ENCODE measurements at places on chromosomes 3 and 15.

- H3K4me3 ChIP-seq, result no peak overlapping the region
- H3K27me3 ChIP-seq, result peaks cover 4% of the 10 kb centered on the region
- peaks cover 2% of the 10 kb centered on the region for H3K4me1 ChIP-seq
- H3K36me3 ChIP-seq, result peaks cover 22% of the 10 kb centered on the region
- no peak overlapping the region for H3K27ac ChIP-seq
These were observed 117.6 kb upstream of the ETV5 start for GRCh38 chr3:186226482-186226881.

DNA sequence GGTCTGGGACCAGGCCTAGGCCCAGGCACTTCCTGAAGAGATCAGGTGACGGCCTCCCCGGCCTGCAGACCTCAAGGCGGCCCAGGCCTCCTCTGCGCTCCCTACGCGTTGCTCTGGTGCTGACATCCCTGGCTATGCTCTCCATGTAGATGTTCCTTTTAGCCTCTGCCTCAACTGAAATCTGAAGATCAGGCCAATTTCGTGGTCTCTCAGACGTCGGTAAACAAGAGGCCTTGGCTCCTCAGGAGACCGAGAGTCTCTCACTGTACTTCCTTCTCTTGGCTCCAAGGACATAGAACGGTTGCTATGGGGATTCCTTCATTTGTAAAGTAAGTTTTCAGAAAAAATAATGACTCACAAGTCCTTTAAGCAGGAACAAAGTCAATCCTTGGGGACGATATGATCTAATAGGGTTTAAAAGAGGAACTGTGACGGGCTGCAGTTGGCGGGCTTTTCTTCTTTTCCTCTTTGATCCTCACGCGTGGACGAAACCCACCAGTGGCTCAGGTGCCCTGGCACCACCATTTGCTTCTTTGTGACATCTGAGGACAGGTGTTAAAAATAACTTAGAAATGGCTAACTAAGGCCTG lies 55.6 kb upstream of the CGNL1 start:
- peaks cover 15% of the 10 kb centered on the region for H3K4me1 ChIP-seq
- H3K27ac ChIP-seq, result no peak overlapping the region
- no peaks in the 10 kb centered on the region for H3K27me3 ChIP-seq
- no peak for DNase-seq
- H3K4me3 ChIP-seq, result no peak overlapping the region
- H3K36me3 ChIP-seq, result peaks cover 3% of the 10 kb centered on the region

DNA sequence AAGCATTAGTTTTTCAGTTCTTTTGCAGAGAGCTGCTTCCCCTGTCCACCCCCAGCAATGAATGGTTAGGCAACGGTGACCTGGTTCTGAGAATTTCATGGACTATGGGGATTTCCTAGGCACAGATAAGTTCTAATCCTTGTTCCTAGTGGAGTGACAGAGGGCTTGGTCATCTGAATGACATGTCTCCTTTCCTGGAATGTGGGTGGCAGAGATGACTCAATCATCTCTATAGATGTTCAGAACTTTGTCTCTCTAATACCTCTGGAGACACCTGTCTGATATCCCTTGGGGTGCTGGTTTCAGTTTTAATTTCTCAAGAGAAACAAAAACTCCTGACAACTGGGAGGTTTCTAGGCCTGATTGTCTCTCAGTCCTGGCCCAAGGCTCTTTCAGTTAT lies 10.4 kb downstream of the PLA2G4E start:
- no peak overlapping the region for H3K4me3 ChIP-seq
- no peaks in the 10 kb centered on the region for H3K36me3 ChIP-seq
- H3K4me1 ChIP-seq, result peaks cover 8% of the 10 kb centered on the region
- DNase-seq, result no peak

DNA sequence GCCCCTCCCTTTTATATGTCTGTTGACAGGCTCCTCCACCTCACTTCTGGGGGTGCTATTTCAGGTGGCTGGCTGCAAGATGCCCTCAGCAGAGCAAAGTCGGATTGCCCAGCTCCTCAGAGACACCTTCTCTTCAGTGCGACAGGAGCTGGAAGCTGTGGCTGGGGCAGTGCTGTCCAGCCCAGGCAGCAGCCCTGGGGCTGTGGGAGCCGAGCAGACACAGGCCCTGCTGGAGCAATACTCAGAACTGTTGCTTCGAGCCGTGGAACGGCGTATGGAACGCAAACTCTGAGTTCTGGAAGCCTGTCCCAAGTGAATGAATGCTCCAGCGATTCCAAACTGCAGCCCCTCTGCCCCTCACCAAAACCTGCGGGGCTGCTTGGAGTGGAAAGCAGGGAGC lies 2.7 kb upstream of the JMJD7 start:
- no peaks in the 10 kb centered on the region for H3K27me3 ChIP-seq
- H3K27ac ChIP-seq, result no peak overlapping the region
- H3K4me3 ChIP-seq, result no peak overlapping the region
- peaks cover 16% of the 10 kb centered on the region for H3K4me1 ChIP-seq
- H3K36me3 ChIP-seq, result peaks cover 2% of the 10 kb centered on the region
